ENCODE measurements at places on chromosomes 2 and 18.

DNA sequence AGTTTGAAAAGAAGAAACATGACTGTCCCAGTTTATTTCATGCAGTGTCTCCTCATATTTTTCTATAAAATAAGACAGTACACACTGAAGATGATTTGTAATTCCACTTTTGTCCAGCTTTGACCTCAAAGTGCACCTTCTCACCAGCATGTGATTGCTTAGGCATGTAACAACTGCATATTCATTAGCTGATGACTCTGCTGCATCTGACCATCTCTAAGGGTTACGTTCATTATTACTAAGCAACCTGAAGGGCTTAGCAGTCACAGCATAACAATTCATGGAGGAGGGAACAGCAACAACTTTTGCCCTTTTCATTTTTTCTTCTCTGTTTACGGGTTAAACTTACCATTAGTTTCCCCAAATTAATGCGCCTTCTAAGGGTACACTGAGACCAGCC lies 330.6 kb upstream of the PIK3C3 start:
- no peak for DNase-seq

DNA sequence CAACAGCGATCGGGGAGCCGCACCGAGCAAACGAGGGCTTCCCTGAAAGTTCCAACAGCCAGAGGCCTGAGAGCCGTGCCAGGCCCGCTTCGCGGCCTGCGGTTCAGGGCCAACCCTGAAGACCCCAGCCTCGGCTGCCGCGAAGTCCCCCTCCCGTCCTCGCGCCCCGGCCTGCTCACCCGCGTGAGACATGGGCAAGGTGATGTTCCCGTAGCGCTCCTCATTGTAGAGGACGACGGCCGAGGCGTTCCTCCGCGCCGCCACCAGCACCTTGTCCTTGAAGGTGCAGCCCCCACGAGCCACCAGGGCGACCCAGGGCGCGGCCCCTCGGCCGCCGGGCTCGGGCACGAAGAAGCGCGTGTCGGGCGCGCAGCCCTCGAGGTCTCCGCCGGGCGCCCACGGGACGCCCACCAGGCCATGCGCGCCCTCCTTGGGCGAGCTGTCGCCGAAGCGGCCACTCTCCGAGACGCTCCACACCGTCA lies 510 bp downstream of the RNF149 start:
- DNase-seq, result peak; percentile 20

GRCh38 chr2:196966061-196966460 lies 39.6 kb upstream of the PGAP1 start:
- DNase-seq, result no peak

DNA sequence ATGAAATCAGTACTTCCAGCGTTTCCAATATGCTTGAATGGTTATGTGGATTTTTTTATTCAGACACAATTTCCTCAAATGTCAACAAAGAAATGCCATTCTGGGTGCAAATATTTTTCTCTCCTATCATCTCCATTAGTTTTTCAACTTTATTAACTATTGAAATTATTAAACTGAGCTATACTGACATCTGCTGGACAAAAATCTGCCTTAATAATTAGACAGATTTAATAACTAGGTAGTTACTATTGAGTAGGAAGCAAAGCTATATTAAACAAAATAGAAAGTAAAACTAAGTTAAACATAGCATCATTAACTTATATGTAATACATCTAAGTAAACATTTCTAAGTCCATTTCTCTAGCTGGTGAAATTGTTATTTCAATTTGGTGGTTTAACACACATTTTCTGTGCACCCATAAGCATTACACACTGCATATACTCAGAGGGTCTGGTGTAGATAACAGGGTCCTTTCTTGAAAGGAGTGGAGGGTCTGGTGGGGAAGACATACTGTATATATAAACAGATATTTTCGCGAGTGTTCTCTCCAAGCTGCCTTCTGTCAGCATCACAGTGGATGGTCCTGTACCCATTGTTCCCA lies 77.0 kb downstream of the LANCL1 start:
- no peak for DNase-seq

GRCh38 chr2:171553858-171554257 lies 31.6 kb downstream of the CYBRD1 start:
- DNase-seq, result no peak

- DNase-seq, result no peak
Measured at GRCh38 chr2:98233941-98234340, 112.3 kb upstream of the CNGA3 start.

- no peak for DNase-seq
Measured at GRCh38 chr2:167785606-167786216, 461.7 kb downstream of the STK39 start.

DNA sequence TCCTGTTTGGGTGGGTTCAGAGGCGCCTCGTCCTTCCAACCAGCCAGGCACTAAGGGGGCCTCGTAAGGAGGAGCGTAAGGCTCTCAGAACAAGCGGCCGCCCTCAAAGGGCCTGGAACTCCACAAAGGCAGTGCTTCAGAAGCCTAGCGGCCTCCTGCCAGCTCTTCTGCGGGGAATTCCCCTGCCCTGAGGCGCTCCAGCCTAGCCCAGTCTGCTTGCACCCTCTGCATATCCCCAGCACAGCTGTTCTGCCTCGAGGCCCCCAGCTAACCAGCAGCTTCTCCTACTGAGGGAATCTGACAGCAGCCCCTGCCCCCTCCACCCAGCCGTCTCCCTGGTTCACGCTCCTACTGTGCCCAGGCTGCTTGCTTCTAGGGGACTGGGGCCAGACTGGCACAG lies 265.9 kb downstream of the TFCP2L1 start:
- DNase-seq, result no peak

DNA sequence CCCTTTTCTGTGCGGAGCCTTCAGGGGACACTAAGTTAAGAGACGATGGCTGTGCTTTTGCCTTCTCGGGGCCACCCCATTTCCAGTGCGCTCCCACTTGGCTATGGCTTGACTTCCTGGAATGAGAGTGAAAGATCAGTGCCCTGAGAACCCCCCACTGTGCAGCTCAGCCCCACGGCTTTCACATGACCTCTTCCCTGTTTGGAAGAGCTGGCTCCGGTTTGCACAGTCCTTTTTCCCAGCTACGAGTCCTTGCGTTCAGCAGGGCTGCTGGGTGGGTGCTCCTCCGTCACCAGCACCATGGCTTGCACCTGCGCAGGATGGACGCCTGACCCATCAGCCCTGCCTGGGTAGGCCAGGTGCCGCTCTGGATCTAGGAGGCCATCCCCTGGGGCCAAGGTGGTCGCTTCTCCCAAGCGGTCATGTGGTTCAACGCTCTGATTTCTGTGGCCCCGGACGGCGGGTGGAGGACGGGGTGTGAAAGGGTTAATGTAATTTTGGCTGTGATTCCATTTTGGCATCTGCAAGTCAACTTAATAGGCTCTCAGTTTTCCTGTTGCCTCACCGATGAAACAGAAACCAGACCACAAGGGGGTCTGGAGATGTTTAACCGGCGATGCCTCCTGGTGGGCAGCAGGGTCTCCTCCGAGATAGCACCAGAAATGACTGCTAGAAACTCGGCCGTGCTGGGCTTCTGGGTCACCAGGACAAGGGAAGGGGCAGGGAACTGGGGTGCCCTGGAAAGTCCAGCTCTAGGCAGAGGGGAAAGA lies 113.1 kb upstream of the HAAO start:
- no peak for DNase-seq

DNA sequence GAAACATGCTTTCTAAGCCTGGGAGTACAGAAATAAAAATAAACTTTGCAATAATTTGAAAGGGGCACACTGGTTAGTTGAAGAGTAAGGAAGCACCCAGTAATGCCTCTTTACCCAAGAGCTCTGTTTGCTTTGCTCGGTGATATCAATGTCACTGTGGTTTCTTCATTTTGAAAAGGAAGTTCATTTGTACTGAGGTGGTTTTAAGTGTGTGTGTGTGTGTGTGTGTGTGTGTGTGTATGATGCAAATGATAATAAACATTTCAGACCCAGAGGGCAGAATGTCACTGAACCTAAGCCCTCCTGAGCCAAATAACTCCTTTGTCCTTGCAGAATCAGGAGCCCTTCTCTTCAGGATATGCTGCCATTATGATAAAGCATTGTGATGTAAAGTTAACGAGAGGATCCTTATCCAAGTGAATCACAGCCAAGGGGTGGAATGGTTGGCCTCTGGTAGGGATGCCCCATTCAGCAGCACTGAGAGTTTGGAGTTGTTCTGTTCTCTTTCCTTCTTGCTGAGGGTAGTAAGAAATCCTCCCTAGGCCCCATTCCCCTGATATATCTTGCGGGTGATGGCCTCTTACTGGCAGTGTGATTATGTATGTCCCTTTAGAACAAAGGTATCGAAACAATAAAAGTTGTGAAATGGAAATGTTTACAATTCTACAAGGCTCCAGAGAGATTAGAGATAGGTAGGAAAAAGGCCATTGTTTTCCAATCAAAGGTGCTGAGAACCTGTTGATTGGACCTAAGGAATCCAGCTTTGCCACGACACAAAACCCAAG lies 7.6 kb downstream of the ITGA6 start:
- no peak for DNase-seq

- DNase-seq, result peak; percentile 93
Measured at GRCh38 chr2:226835796-226836547, at the start of gene RHBDD1. Gene RHBDD1 (plus strand): TSS chr2:226836054. CDS start chr2:226864694, 28,640 bp downstream.

DNA sequence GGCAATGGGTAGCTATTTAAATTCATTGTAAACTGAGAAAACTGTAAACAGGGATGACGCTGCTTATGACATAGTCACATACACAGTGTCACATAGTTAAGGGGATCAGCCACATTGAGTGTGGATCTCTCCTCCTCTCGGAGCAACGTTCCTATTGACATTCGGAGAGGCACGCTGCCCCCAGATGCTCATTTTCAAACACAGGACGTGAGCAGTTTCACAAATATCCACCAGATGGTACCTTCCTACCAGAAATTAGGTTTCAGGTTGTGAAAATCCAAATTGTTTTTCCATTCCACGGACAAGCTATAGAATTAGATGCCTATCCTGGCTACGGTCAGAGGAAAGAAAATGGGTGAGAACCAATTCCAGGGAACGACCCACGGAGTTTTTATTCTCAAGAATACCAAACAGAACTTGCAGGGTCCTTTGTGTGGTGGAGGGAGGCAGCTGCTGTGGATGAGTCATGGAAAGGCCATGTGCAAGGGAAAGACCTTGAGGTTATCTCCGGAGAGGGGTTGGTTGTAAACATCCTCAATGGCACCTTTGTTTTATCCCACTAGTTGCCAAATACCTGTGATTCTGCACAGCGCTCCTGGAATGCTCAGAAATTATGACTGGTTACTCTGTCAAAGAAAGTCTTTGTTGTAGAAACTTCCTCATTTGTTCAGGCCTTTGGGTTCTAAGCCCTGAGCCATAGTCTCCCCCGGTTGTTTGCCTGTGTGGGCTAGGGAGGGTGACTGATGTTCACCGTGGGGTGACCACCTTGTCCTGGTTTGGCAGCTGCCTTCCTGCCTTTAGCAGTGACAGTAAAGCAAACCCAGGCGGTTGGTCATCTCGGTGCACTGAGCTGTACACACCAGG lies 88.0 kb downstream of the ACTR3 start:
- no peak for DNase-seq

DNA sequence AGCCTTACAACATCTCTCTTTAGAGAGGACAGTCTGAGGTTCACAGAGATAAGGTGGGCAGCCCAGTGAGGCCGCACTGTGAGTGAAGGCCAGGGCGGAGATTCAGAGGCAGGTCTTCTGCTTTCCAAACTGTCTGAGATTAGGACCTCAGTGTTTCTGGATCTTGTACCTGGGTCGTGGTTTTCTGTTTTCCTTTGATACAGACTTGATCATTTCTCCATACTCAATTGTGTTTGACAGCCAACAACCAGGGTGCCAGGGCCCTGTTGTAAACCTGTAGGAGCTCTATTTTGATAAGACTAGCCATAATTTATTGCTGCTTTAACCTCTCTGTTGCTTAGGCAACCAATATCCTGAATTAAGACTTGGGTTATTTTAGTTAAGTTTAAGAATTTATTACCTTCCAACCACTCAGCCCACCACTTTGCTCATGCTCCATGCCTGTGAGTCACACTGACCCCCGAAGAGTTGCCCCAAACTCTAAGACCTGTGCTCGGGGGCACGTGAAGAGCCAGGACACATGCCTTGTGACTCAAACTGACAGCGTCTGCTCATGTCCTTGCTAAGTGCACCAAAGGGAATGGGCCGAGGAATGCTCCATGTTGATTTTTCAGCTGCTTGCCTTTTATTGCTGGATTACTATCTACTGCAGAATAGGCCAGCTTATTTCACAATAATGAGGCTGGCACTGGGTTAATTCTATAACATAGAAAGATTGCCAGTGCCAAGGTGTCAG lies 248.6 kb downstream of the BCL2 start:
- DNase-seq, result no peak

GRCh38 chr2:51990684-51991083 lies 958.8 kb upstream of the NRXN1 start:
- DNase-seq, result no peak

- no peak for DNase-seq
Measured at GRCh38 chr18:63262369-63263335, 56.9 kb downstream of the BCL2 start.

DNA sequence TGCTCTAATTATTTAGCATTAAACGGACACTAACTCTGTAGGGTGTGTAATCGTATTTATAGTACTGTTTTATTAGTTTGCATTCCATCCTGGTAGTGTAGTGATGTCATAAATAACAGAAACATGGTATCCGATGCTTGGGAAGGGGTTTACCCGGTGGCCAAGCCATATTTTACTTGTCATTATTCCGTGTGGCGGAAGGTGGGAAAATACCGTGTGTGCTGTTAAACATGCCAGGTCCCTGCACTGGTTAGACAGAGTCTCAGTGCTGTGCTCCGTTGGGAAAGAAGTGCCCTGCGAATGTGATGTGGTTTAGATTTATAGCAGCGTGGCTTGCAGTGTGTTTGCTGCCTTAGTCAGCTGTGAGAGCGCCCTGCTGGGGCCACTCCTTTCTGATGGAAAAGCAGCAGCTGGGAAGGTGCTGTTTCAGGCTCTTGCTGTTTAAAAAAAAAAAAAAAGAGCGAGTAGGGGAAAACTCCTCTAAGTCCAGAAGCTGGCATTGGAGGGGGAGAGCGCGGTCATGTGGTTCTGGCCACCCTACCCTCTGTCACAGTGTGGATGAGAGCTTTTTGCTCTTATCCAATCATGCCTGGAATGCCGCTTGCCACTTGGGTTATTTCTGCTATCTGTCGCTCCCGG lies 211.0 kb downstream of the NEDD4L start:
- no peak for DNase-seq

- DNase-seq, result no peak
Measured at GRCh38 chr2:50766058-50766457, 265.9 kb downstream of the NRXN1 start.

DNA sequence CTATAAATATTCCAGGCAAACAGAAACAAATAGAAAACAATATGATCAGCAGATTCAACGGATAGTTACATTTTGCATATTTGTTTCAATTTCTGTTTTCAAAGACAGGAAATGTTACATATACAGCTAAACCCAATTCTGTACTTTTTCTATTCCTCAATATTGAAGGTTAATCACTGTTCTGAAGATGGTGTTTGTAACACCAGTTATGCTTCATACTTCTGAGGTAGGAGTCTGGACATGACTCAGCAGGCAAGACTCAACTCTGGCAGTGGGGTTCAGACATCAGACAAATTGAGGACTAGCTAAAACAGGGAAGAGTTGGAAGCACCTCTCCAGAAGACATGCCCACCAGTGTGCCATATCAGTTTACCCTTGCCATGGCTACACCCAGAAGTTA lies 16.6 kb downstream of the SERPINB13 start:
- DNase-seq, result no peak

Measured in activated T-cell treated with anti-CD3 and anti-CD28 coated beads for 24 hours (primary cell).